ENCODE measurements at places on chromosomes 1 and 21.

DNA sequence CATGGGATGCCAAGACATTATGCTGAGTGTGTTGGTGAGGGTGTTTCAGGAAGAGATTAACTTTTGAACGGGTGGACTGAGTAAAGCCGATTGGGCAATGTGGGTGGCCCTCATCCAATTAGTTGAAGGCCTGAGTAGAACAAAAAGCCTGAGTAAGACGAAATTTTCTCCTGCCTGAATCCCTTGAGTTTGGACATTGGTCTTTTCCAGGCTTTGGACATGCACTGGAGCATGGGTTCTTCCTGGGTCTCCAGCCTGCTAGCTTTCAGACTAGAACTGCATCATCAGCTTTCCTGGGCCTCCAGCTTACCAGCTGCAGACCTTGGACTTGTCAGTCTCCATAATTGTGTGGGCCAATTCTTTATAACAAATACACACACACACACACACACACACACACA, 63.6 kb downstream of the NIBAN1 start:
- no peak for DNase-seq

- no peak for DNase-seq
Measured at GRCh38 chr1:212487774-212488435, 55.2 kb downstream of the NENF start.

- DNase-seq = no peak
Measured at GRCh38 chr1:65792669-65793358, at the start of gene PDE4B. Gene PDE4B (plus strand): TSS chr1:65792895.

DNA sequence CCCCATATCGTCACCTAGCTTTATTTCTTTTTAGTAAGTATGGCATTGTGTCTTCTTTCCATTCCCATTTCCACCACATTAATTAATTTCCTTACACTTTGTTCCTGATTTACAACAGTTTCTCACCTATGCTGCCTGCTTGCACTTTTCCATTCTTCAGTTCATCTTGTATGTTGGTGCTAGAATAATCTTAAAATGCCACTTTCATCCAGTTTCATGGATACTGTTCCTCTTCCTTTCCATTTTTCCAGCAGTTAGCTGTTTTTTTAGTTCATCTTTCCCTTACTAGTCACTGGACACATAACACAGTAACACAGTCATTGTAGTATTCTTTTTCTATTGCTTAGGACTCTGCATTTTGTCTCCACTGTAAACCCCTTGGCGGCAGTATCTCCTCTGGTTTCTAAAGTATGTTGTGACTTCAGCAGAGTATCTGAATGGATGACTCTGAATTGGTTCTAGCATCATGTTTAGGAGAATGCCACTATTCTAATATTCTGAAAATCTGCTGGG, 2.1 kb downstream of the CDC7 start:
- DNase-seq = no peak

GRCh38 chr21:37699024-37699775, 217.1 kb downstream of the KCNJ6 start:
- no peak for DNase-seq

GRCh38 chr1:201964261-201964660, 9.0 kb downstream of the TIMM17A start:
- no peak for DNase-seq

DNA sequence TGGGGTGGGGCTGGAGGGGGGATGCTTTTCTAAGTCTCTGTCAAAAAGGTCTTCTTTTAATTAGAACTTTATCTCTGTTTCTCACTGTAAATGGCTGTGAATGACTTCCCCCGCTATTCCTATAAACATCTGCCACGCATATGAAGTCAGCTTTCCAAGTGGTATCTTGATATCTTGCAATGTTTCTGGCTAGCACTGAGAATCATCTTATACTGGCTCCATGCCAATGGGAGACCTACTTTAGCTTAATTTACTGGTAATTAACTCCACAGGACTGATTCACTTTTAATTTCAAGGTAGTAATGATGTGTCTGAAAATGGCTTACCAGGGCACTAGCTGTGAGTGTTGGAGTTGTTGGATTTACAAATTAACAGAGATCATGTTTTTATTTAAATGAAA, 4.3 kb downstream of the GPR88 start:
- no peak for DNase-seq

- DNase-seq = no peak
Measured at GRCh38 chr1:55061000-55061705, 21.8 kb downstream of the PCSK9 start.

- no peak for DNase-seq
Measured at GRCh38 chr1:3879099-3879498, 21.0 kb downstream of the C1orf174 start.

GRCh38 chr21:45403825-45404729, 888 bp upstream of the COL18A1 start:
- DNase-seq = no peak

- no peak for DNase-seq
Measured at GRCh38 chr1:243595527-243596210, 254.4 kb downstream of the AKT3 start.

DNA sequence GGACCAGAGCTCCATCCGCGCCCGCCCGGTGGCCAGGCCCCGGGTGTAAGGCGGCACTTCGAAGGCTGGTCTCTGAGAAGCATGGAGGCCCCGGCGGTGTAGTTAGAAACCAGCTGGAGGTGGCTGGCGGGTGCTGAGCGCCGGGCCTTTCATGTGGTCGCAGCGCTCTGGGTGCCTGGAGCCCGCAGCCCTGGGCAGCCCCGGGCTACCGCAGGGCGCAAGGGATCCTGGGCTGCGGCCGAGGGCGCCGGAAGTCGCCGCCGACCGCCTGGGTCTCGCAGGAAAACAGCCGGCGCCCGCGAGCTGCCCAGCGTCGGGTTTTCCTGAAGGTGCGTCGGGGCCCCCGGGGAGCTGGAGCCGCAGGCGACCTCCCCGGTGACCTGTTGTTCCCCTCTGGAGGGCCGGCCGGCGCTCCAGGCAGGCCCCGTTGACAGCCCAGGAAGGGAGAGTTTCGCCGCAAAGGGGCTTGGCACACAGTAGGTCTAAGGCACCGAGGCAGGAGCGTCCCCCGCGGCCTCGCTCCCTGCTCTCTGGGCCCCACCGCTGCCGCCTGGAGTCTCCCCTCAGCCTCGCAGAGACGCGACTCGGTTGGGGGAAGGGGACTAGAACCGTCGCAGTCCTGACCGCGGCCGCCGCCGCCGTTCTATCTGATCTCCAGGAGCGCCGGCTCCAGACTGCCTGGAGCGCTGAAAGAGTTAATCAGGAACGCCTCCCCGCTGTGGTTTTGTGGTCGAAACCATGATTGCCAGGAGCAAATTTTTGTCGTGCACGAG, 2.7 kb downstream of the GRHL3 start:
- no peak for DNase-seq

DNA sequence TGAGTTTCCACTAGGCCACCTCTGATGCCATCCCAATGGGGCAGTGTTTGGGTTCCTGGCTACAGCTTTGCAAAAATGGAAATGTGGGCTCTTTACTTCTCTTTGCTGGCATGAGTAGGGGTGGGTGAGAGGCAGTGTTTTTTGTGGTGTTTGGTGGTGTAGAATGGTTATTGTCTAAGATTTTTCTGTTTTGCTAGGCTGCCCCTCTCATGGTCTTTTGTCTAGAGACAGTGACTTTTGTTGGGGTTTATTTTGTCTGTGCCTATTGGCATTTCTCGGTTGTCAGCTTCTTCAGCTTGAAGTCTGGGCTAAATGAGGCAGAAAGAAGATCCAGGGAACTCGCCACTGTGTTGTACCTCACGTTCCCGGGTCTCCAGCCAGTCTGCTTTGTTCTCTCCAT, 112.1 kb downstream of the CENPF start:
- no peak for DNase-seq

- no peak for DNase-seq
Measured at GRCh38 chr1:212698467-212699103, 1.1 kb downstream of the BATF3 start.

DNA sequence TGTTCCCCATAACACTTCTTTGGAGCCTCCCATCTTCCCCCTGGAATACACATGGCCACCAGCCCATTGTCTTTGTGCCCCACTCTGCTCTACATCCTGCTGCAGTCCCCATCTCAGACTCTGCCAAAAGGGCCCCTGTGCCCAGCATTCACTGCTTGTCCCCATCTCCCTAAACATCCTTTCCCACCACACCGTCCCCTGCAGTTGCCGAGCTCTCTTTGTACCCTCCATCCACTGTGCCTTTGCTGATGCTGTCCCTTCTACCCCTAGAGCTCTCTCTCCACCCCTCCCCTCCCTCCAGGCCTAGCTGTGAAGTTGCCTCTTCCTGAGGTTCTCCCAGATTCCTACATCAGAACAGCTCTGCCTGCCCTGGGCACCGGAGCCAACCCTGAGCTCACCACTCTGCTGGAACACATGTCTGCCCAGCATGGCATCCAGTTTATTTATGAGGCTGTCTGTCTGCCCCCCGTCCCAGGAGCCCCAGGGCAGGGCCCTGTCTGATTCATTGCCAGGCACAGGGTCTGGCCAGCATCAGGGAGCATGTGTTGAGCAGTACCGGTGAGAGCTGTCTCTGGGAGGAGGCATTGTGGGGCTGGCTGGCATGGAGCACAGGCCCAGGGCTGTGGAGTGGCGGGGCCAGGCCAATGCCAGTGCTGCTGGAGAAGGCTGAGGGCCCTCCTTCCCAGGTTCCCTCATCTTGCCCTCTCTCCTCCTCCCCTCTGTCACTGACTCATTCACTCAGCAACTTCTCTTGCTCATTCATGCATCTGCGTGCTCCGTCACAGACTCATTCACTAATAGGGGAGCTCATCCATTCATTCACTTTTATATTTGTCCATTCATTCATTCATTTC, 28.8 kb downstream of the EDN2 start:
- DNase-seq = no peak

- no peak for DNase-seq
Measured at GRCh38 chr1:219153723-219154122, 20.0 kb upstream of the LYPLAL1 start.

DNA sequence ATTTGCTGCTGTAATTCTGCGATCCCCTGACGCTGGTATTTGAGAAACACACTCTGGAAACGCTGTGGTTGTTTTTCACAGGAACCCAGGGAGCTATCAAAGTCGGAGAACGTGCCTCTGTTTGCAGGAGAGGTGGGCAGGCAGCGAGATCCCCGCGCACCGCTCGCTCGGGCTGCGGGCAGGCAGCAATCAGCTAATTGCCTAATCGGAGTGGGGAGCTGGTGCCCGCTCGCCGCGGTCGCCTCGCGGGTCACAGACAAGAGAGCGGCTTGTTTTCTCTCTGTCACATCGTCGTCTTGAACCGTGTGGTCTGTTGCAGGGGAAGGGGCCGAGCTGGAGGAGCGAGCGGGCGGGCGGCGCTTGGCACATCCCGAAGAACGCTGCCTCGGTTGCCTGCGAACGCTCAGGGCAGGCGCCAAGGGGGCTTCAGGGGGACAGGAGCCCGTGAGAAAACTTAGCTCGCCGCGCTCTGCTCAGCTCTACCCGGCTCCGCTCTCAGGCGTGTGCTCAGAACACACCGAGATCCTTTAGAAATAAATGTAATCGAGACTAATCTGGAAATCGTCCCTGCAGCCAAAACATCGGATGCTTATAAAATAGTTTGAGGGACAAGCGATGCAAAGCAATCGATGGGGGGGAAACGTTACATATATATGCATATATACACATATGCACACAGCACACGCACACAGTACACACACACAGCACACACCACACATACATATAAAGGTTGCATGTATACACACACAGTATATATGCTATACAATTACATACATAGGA, 93.6 kb upstream of the SMYD2 start:
- DNase-seq = no peak

DNA sequence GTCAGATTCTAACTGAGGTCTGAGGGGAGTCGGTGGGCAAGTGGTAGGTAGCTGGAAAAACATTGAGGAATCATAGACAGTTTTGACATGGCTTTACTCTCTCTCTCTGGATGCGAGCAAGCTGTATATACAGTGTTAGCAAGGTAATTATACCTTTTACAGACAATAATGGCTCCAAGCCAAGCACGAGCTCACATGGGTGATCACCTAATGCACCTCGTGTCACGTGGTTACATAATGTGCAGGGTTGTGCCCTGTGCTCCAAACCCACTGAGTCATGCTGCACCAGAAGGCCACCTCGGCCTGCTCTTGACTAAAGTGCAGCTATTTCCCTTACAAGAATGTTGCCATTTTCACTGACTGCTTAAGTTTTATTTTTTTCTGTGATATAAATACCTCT, 7.6 kb upstream of the CLCA2 start:
- no peak for DNase-seq

DNA sequence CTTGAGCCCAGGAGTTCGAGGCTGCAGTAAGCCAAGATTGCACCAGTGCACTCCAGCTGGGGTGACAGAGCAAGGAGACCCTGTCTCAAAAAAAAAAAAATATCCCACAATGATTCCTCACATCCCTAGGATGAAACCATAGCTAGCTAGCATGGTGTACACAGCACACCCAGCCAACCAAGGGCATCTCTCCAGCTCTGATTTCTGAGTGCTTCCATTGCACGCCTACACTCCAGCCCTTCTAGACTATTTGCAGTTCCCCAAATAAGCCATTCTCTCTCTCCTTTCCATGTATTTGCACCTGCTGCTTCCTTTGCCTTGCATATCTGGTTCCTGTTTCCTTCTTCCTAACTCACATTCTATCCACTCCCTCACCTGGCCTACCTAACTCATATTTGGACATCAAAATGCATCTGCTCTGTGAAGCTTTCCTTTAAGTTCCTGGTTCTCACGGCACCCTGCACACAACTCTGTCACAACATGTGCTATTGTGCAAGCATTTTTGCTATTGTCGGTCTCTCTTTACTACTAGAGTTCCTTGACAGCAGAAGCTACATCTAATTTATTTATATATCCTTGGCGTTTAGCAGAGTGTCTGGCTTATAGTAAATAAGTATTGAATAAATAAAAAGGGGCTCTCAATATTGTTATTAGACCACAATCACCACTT, 2.4 kb upstream of the ELAPOR1 start:
- DNase-seq = no peak

GRCh38 chr1:110098222-110099026, 13.8 kb upstream of the UBL4B start:
- DNase-seq = no peak

- no peak for DNase-seq
Measured at GRCh38 chr1:15425958-15426357, 12.3 kb upstream of the CTRC start.

DNA sequence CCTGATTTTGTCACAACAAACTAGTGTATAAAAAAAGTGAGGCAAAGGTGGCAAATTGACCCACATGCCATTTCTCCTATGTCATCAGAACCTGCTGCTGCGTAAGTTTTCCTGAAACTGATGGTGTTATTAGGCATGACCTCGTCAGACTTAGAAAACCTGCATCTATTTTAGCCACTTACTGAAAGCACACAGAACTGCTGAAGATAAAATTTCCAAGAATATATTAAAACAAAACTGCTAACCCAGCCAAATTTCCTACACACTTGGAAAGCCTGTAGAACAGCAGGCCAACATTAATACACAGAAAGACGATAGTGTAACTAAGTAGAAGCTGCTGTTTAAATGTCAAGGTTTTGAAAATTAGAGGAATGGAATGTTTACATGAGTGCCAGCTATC, 674.5 kb upstream of the CXADR start:
- DNase-seq = no peak

DNA sequence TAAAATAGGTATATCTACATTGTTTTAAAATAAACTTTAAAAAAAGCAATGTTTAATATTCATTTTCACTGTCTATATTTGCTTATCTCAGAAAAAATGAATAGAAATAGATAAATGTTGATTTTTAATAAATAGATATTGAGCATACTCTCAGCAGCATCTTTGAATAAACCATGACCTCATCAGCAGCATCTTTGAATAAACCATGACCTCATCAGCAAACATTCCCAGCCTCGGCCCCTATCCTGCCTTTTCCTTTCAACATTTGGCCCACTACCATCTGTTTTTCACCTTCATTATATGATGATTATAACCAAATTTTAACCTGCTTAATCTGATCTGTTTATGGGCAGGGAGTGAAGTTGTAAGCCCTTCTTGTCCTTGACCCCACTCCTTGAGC, 148.7 kb upstream of the SAMSN1 start:
- no peak for DNase-seq
